ENCODE measurements at places on chromosomes 5 and 9.

DNA sequence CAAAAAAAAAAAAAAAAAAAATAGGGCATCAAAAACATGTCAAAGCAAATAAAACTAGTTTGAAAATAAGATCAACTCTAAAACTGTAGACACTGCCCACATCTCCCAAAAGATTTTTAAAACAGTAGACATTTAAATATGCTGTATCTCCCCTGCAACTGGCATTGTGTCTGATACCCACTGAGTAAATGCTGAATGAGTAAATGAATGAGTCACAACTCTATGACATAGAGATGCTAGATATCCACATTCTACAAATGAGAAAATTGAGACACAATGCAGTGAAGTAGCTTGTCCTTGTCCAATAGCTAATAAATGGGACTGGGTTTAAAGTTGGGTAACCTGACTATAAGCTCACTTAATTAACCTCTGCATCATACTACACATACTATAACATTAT is 14.1 kb upstream of the MAP1B start:
- DNase-seq: no peak

DNA sequence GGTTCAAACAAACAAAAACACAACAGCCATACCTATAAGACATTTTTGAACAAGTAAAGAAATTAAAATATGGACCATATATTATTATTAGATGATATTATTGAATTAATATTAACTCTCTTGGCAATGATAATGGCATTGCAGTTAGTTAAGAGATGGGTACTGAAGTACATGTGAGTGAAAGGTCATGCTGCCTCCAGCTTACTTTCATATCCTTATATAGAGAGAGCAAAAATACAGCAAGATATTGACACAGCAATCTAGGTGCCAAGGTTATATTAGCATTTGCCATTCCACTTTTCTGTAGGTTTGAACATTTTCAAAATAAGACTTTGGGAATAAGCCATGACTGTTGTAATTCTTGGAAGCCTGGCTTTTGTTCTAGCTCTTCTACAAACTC is 6.1 kb downstream of the TNFSF8 start:
- no peak for DNase-seq

DNA sequence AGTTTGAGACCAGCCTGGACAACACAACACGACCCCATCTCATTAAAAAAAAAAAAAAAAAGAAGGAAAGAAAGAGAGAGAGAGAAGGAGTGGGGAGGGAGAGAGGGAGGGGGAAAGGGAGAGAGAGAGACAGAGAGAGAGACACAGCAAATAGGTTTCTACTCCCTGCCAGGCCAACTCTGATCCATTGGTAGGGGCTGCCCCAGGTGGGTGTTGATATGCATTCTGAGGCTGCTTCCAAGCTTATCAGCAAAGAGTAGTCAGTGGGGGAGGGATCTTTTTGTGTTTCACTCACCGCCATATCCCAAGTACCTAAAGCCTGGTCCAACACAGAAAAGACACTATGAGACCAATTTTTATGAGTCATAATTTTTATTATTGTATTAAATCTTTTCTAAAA is 57.0 kb upstream of the SAP30L start:
- no peak for DNase-seq

DNA sequence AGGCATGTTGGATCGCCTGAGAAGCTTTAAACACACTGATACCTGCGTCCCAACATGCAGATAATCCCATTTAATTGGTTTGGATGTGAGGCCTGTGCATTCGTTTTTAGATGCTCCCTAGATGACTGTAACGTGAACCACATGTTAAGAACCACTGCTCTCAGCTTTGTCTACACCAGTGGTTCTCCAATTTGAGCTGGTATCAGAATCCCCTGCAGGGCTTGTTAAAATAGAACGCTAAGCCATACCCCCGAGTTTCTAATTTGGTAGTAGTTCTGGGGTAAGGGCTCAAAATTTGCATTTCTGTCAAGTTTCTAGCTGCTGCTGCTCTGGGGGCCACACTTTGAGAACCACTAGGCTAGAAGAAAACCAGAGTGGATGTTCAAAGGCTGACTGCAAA is 74.7 kb downstream of the S1PR3 start:
- no peak for DNase-seq

DNA sequence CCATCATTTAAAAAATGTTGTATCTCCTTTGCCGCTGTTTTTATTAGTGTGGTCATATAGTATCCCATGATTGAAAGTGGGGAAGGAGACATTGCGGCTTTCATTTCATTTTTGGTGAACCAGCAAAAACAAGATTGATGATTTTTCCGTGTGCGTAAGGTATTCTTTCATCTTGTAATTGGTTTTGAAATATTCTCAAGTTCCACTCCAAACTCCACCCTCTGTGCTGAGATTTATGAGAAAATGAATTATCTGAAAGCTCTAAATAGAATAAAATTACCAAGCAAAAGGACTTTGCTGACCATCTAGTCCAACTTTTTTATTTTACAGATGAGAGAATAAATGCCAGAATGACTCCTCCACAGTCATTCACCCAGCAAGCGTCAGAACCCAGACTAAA is 103.1 kb upstream of the MPDZ start:
- no peak for DNase-seq

DNA sequence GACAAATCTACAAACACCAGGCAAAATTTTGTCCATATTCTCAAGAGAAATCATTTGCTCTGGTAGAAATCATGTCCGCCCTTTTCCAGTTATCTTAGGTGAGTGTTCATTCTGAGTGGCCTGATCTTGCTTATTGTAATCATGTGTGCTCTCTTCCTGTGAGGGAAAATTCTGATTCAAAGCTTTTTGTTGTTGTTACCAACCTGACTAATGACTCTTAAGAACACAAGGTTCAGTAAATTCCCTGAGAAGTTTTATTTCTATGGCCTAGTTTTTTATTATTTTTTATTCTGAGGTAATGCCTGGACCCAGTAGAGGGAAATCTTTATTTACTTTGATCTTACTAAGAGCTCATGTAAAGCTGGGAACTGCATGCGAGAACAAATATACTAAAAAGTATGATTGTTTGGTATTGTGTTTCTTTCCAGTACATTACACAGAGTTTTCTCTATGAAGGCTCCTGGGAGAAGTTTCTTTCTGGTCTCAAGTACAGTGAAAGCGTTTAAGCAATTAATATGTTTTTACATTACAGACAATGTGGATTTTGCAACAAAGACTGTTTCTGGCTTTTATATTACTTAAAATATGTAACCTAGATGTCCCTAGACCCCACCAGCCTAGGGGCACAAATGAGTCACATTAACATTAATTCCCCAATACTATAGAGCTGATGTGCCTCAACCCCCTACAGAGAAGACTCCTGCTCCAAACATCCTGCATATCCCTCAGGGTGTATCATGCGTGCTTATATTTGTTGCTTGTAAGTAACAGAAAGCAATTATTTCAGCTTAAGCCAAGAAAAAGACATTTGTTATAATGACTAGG is 138.1 kb downstream of the TMEM167A start:
- DNase-seq: no peak

DNA sequence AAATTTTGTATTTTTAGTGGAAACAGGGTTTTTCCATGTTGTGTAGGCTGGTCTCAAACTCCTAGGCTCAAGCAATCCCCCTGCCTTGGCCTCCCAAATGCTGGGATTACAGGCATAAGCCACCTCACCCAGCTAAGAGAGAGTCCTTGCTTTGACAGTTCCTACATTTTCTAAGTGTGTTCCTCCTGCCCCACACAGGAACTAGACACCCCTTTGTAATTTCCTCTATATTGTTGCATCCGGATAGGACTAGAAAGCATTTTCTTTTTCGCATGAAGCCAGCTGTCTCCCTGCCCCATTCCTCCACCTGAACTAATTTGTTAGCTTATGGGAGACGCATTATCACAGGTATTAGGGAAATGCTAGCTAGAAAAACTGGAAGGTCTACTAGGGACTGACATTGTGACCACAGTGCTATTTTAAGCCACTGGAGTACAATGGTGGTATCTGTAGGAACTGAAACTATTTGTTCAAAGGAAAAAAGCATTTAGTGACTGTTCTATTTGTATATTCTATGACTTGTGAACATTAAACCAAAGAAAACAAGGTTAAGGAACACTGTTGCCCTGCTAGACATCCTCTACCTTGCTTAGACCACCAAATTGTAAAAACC is 214.1 kb downstream of the SMARCA2 start:
- no peak for DNase-seq

DNA sequence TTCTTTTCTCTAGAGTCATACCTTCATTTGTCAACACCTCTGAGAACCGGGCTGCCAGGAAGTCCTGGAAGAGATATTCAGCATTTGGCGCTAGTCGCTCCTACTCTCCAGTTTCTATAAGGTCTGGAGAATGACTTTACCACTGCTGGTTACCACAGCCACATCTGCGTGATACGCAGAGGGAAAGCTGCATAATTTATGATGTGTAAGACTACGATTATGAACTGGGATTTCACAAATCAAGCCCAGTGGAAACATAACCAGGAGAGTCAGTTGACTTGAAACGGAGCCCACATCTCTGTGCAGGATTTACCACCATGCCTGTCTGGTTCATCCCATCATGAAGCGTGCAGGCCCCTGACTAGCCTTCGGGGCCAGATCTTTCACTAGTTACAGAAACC is 72.6 kb downstream of the FGF1 start:
- no peak for DNase-seq

GRCh38 chr9:2227144-2227867 is 212.2 kb downstream of the SMARCA2 start:
- no peak for DNase-seq

- no peak for DNase-seq
Observed at GRCh38 chr5:37723162-37723961, 116.5 kb downstream of the GDNF start.

- no peak for DNase-seq
Observed at GRCh38 chr9:114551750-114552685, 35.6 kb upstream of the ATP6V1G1 start.

DNA sequence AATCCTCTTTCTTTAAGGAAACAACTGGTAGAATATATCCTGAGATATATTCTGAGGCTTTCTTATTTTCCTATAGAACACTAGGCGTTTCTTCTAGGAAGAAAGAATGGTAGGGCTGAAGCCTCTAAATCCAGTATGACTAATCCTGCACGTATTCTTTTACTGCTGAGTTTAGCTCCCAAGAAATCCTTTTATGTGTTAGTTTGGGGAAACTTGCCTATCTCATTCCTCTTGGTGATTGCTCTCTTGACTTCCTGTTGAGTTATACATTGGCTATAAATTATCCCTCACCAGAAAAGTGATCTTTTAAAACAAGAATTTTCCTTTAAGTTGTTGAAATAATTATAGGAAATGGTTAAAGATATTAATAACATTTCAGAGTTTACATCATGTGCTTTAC is 422.9 kb downstream of the TMEM161B start:
- DNase-seq: no peak

GRCh38 chr9:75909776-75910175 is 19.3 kb downstream of the PCSK5 start:
- DNase-seq: no peak

- DNase-seq: no peak
Observed at GRCh38 chr9:113600023-113600823, 136.7 kb downstream of the RGS3 start.

- DNase-seq: no peak
Observed at GRCh38 chr9:100160021-100160420, 61.0 kb downstream of the INVS start.

- DNase-seq: no peak
Observed at GRCh38 chr5:172634106-172634899, 6.8 kb upstream of the NEURL1B start.

GRCh38 chr5:171931163-171931562 is 75.3 kb downstream of the FBXW11 start:
- no peak for DNase-seq

- peak; percentile 82 for DNase-seq
Observed at GRCh38 chr5:33936004-33936380, 194 bp upstream of the RXFP3 start.

DNA sequence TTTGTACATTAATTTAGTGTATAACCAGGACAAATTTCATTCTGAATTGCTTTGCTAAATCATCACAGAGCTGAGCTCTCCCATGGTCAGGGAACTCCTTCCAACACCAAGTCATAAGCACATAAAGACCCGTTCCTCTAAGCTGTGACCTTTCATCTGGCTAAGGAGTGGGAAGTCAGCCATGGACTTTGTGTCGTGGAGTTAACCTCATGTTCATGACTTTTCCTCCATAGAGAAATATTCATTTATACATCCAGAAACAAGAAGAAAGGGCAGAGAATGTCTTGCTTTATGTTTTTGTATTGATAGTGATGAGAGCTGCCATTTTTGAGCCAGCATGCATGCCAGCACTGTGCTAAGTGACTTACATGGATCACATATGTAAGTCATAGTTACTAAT is 97.5 kb downstream of the INIP start:
- DNase-seq: no peak

DNA sequence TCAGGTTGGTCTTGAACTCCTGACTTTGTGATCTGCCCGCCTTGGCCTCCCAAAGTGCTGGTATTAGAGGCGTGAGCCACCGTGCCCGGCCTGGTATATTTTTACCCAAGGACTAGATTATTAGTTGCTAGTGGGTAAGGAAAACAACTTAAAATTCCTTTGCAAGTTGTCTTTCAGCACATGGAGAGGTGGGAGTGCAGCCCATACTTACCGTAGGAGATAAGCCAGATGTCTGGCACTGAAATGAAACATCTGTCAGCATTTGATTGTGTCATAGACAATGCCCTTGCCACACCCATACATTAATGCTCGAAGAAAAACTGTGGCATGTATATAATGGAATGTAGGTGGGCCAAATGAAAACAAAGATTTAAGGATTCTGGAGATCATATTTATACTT is 36.6 kb upstream of the ANKH start:
- no peak for DNase-seq

- DNase-seq: no peak
Observed at GRCh38 chr9:109473329-109473728, 24.8 kb downstream of the PTPN3 start.

GRCh38 chr5:119019501-119019900 is 31.2 kb upstream of the DTWD2 start:
- DNase-seq: no peak

GRCh38 chr5:149358294-149358651 is 427 bp downstream of the PCYOX1L start:
- DNase-seq: no peak

DNA sequence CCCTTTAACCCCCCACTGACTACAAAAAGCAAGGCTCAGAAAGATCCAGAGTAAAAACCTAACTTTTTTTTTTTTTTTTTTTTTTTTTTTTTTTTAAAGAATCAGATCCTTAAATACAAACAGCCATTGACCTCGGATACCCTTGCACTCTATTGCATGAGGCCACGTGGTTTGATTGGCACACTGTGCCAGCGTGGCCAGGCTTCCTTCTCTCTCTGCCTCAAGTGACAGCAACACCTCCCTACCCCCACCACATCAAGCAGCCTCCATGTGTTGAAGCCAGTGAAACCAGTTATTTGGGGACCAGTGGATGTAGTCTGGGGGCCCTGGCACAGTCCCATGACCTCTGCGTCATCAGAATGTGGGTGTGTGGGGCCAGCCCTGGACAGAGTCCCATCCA is 71.4 kb downstream of the OTULIN start:
- no peak for DNase-seq

DNA sequence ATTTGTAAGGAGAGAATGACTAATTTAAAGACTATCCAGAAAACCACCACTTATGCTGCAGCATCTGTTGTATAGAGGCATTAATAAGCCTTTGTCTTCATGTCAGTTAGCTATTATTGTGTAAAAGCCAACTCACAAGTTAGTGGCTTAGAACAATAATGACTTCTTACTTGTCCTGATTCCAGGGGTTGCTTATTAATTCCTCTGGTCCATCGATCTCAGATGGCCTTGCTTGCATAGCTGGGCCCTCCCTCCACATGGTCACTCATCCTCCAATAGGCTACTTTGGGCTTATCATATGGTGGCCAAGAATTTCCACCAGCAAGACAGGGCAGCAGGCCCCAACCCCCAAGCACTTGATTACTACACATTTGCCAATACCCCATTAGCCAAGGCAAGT is 44.5 kb upstream of the STK32A start:
- no peak for DNase-seq

- DNase-seq: no peak
Observed at GRCh38 chr5:78795757-78796156, 147.2 kb upstream of the LHFPL2 start.

Measured in NCI-H1930 (cell line).